ENCODE measurements at places on chromosomes 16 and 17.

GRCh38 chr17:55347341-55347740, 74.3 kb downstream of the MMD start:
- no peak for DNase-seq

DNA sequence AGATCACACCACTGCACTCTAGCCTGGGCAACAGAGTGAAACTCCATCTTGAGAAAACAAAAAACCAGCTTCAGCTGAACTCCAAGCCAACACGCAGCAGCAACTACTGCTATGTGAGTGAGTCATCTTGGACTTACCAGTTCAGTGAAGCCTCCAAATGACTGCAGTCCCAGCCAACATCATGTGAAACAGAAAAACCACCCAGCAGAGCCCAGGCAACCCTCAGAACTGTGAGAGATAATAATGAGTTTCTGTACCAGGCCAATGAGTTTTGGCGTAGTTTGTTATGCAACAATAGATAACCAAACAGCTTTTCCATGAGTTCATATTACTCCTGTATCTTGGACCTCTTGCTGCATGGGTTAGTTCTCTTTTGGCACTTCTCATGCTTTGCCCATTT, 23.3 kb downstream of the PHF12 start:
- DNase-seq = peak; percentile 20

DNA sequence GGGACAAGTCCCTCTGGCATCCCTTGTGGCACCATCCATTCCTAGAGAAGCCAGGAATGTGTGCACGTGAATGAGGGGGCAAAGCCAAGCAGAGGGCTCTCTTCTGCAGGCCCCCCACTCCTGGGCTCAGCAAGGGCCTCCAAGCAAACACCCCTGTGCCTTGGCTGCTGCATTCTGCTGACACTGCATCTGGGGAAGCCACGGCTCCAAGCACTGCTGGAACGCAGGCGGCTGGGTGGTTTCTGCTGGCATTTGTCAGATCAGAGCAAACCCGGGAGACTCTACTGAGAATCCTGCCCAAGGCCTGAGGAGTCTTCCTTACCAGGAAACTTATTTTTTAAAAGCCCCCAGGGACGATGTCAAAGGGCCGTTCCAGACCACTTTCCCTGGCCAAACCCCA, 23.3 kb downstream of the ATP6V0D1 start:
- DNase-seq = no peak

DNA sequence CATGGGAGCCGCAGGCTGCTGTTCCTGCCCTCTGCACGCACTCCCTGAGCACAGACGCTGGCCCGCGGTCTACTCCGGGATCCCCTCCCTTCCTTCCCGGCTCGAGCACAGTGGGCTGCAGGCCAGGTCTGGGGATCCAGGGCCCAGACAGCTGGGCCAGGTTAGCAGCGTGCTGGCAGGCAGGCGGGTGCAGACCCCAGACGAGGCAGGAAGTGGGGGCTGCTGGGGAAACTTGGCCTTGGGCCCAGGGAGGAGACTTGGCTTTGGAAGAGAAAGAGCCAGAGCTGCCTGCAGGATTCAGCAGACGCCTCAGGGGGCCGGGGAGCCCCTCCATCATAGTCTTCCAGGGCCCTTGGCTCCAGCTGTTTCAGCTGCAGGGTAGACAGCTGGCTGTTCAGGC, 30.2 kb upstream of the ABCC3 start:
- no peak for DNase-seq

DNA sequence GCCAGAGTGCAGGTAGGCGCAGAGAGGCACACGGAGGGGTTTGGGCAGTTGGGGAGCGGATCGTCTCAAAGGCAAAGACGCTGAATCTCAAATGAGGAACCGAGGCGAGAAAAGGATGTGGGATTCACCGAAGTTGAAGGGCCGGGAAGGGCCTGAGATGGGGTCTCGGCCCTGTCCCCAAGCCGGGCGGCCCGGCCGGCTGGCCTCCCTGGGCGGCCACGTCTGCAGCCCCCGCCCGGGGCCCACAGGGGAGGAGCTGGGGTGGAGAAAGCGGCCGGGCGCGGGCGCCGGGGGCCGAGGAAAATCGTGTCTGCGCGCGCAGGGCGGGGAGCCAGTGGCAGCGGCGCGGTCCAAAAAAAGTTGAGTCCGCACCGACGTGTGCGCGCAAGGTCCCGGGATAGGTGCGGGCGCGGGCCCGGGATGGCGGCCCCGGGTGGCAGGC, 458 bp downstream of the SLC12A4 start:
- peak; percentile 21 for DNase-seq

DNA sequence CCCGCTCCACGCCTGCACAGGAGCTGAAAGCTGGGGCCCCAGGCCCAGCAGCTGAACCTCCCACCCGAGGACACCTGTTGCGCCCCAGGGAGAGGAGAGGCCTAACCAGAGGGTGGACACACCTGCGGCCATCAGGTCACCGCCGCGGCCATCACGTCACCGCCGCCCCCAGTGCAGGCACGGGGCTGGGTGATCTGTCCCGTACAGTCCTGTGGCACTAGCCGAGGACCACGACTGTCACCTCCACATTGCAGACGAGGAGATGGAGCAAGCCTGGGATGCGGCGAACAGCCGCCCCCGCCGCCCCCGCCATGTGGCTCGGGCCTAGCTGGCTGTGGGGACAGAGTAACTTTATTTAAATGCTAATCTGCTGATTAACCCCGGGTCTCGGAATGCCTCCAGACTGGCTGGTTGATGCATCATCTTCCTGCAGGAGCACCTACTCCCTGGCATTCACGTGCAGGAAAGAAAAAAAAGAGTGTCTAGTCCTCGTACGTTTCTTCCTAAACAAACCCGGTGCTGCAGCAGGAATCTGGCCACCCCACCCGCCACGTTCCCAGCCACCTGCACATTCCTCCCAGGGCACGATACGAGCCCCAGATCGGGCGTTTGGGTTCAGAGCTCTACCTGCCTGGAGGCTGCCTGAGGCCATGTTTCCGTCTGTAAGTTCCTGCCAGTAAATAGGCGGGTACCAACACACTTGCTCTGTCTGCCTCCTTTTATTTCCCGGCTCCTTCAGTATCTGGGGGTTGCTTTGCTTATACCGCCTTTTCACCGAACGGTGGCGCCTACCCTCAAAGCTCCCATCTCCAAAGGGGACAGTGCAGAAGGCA, 29.9 kb downstream of the PIEZO1 start:
- DNase-seq = no peak

GRCh38 chr16:50547340-50548124, 664 bp upstream of the NKD1 start:
- peak; percentile 84 for DNase-seq

DNA sequence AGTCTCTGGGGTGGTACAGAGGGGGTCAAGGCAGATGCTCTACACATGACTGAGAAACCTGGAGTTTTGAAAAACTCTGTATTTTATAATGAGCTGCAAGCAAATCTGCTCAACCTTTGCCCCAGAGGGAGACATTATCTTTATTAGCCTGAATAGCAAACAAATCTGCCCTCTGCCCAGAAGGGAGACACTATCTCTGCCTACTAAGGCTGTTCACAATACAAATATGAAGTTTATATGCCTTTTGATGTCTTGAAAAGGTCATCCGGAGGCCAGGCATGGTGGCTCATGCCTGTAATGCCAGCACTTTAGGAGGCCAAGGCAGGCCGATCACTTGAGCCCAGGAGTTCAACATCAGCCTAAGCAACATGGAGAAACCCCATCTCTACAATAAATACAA, 11.0 kb upstream of the XYLT1 start:
- DNase-seq = no peak

- peak; percentile 17 for DNase-seq
Measured at GRCh38 chr17:65559804-65560627, 1.4 kb downstream of the AXIN2 start.

GRCh38 chr16:4225075-4225474, 16.8 kb downstream of the SRL start:
- no peak for DNase-seq

GRCh38 chr16:13426269-13426668, 493.7 kb upstream of the ERCC4 start:
- DNase-seq = no peak

GRCh38 chr17:45121055-45121454, 11.3 kb downstream of the PLCD3 start:
- DNase-seq = no peak

- DNase-seq = no peak
Measured at GRCh38 chr16:65121870-65122723, at the start of gene CDH11. CDH11 (minus strand) TSS chr16:65122063; CDS start chr16:65004869, 117,194 bp downstream.

DNA sequence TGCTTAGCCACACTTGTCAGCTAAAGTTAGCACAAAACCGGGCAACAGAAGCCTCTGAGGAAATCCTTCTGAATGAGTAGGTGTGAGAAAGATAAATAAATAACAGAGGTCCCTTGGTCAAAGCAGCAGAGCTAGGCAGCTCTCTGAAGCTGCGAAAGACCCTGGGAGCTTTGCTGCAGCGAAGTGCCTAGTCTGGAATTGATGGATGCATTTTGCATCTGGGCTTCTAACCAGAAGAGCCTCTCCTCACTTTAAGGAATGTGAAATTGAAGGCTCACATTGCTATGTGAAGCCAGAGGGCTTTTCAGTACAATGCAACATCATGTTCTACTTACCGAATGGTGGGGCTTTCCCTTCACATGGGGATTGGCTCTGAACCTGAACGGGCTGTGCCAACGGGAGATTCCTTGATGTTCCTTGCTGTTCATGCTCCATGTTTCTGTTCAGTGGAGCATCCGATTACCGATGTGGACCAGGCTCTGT, 274.6 kb downstream of the HS3ST3B1 start:
- DNase-seq = no peak

DNA sequence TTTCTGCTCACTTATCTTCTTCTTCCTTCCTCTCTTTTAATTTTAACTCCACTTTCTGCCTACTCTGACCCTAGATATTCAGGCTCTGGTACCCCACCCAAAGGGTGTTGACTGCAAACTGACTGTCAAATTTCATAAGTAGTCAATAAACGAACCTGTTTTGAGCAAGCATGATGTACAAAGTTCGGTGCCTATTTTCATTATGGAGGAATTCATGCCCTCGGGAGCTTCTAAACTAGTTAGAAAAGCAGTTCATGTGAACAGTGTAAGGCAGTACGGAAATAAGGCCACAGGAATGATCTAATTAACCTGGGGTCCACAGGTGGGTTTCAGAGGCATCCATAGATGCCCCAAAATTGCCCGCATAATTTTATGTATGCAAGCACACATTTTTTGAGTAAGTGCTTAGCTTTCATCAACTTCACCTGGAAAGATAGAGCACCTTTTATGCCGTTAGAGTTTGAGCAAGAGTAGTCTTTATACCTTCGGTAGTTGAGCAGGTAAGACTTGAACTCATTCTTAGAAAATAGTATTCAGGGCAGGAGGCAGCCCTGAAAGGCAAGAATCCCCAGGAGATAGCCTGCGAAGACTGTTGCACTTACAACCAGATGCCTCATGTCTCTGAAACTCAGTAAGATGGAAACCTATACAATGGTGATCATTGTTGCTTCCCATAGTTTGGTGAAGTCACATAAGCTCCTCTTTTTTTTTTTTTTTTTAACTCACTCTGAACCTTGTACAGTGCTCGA, 36.6 kb upstream of the TBX2 start:
- DNase-seq = no peak

GRCh38 chr17:77365584-77366186, 224.9 kb downstream of the SEC14L1 start:
- DNase-seq = no peak

DNA sequence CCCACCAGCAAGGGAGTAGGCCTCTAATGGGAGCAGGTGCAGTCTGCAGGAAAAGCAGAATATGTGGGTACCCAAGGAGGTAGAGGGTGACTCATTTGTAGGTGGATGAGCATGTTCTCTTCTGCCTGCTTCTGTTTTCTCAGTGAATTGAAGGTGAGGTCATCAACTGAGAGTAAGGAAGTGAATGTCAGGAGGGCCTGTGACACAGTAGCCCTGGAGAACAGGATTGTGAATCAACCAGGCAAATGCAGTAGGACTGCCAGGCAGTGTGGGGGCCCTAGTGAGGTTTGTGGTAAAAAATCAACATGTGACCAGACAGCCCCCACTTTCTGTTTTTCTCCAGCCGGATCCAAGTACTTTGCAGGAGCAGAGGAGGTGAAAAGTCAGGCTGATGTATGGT, 150.5 kb upstream of the SOX9 start:
- DNase-seq = no peak

DNA sequence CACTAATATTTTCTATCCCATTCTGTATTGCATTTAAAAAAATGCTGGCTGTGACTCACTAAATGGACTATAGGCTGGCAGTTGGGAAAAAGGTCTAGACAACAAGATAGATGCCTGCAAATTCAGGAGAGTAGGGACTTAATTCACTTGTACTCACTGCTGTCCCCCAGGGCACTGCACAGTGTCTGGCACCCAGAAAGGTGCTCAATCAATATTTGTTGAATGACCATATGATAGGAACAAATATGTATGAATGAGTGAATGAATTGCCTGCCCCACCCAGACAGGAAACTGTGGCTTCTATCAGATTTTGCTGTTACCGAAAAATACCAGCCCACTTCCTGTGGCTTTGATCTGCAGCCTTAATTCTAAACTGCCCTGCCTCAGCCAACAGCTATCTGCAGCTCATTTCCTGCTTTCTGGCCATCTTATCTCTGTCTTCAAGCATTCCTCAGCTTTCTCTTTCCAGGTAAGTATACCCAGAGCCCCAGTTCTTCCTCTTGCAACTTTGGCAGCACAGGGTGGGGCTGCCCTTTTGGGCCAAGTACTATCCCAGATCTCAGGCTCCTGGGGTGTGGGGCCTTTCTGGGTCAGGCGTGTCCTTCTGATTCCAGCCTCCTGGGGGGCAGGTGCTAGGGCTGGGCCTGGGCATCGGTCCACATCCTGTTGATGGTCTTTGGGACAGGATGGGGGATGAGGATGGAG, 15.3 kb upstream of the TNS4 start:
- DNase-seq = peak; percentile 64

DNA sequence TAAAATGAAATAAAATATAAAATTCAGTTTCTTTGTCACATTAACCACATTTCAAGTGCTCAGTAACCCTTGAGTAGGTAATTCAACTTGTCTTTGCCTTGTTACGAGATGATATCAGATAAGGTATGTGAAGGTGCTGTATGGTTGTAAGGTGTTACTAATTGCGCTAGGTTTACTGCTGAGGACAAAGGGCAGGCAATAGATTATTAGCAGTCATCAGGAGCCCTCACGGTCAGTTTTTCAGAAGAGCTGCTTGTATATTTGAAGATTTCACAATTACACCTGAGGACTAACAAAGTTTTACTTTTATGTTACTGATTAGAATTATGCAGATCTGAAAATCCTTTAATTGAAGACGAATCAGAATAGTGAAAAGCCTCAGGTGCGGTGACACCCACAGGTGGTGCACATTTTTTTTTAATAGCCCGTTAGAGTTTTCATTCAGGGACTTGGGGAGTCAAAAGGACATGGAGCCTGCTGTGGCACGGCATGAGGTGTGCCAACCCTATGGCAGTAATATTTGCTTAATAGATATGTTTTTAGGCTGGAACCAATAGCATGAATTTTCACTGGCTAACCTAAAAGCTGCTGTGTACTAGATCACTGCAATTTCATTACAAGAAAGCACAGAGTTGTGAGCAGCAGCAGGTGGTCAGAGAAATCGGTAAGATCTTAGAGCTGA, 16.4 kb downstream of the NDEL1 start:
- no peak for DNase-seq

DNA sequence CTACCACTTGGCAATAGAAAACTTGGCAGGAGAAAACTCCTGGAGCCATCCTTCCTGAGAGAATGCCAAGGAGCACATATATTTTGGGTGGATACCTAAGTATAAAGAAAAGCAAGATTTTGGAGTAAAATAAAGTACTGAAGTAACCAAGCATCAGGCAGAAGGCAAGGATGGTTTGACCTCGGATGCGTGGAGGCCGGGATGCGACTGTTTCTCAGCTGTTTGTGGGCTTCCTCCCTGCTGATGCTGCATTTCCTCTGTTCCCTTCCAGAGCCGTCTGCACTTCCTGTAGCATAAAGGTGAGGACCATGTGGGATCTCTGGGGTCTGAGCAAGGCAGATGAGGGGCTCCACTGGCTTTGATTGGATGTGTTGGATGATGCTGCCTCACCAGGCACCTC, 5.5 kb upstream of the TCF25 start:
- DNase-seq = no peak

Measured in T-helper 22 cell (primary cell).